H1 (cell line): ENCODE measurements at places on chromosomes 3 and 15. TPM values are rescaled to one million over a fixed set of nuclear protein-coding genes. Genes with fewer than 3 reads are reported as not detected.
A peak's percentile ranks its signal among the peaks of the same experiment; 100 is the strongest.

- DNase-seq: no peak
These were observed 93.4 kb downstream of the PRICKLE2 start for GRCh38 chr3:64131725-64132469.

DNA sequence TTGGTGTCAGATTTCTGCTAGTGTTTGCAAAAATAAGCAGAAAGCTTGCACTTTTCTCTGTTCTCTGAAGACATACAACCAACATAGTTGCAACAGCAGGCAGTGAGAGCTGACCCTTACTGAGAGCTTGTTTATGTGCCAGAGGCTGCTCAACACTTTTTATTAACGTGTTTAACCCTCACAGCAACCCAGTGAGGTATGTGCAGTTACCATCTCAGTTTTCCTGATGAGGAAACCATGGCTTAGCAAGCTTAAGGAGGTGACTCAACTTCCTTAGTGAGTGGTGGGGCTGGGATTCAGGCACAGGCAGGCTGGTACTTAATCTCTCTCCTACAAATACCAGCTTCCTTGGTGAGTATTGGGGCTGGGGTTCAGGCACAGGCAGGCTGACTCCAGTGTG, 158.1 kb upstream of the CTDSPL start:
- no peak for DNase-seq

GRCh38 chr3:158453865-158454264, 117.1 kb upstream of the MLF1 start:
- no peak for DNase-seq

DNA sequence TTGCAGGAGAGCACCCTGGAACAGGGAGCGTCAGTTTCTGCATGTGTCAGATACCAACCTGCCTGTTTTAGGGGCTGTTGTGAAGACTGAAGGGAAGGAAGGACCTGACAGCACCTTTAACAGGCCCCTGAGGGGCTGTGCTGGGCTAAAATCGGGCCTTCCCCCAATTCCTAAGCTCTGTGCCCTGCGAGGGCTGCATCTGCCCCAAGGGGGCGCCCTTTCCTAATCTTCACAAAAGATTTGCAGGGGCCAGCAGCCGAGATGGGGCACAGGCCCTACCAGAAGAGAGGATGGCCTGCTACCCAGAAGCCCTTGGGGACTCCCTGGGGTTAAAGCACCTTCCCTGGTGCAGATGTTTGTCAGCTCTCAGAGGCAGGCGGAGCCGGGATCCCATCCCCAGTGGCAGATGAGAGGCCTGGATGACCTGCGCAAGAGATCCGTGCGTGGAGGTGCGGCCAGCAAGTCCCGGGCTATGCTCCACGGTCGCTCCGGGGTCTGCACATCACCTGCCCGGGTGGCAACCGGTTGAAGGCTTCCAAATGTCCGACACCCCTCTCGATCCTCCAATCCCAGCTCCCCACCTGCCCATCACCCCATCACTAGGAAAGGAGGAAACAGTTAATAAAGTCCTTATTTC, 53.6 kb downstream of the RHCG start:
- DNase-seq: peak; percentile 53

DNA sequence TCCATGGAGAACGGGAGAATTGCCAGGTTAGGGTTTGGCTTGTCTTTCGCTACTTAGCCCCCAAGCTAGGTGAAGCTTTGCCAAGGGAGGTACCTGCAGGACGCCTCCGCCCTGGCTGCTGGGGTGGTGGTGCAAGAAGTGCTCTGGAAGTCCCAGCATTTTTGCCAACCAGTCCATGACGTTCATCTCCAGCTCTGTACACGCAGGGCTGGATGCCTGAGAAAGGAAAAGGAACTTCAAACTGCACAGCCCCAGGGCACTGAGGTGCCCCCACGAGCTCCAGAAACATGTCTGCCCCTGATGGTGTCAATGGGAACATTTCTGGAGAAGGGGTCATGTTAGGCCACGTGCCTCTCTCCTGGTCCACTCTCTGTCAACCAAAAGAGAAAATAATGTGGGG, 8.2 kb downstream of the HDC start:
- no peak for DNase-seq

DNA sequence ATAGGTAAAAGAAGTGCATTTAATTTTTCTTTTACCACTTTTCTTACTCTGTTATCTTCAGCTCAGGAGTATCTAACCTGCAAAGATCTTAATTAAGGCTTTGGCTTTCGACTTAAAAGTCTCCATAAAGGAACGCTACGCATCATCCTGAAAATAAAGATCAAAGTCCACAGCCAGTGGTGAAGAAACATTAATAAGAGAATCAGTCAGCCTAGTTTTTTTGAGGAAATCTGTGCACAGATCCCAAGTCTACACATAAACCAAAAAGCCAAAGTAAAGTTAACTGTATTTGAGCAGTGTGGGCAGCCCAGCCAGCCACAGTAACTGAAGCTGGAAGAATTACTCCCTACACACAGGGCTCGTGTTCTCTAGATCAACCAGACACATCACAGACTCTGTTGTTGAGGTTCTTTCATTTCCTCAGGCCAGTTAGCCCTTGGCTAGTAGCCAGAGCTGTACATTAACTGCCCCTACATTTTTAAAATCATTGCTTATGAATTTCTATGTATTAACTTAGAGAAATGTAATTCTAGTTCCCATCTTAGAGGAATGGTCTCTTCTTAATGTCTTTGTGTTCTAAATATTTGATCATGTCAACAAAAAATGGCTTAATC, 6.9 kb downstream of the LRRC2 start:
- DNase-seq: no peak

The NEIL1 gene
- 10.9 and 12.2 TPM in 2 replicates for total RNA-seq

The RTP3 gene
- total RNA-seq: 0.33 TPM in 1 of 2 replicates, not detected in the other

The C3orf70 gene
- total RNA-seq: 1.8 and 2.0 TPM in 2 replicates
